8988T (cell line): ENCODE measurements at places on chromosomes 6 and 20.

- no peak for DNase-seq
These were observed 99.5 kb upstream of the ZFP64 start for GRCh38 chr20:52291109-52291508.

DNA sequence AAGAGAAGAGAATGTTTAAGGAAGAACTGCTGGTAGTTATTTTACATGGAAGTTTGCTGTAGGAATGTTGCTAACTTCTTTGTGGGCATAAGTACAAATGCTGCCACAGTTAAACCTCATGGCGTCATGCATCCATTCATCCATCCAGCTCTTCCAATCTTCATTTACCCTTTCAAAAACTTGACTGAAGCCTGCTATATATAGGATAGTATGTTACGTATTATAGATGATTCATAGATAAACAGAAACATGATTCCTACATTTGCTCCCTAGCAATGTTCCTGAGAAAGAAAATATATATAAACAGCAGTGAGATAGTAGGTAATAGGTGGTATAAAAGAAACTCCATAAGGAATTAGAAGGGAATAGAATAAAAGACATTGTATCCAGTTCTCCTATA is 93.7 kb downstream of the NDUFAF5 start:
- no peak for DNase-seq

DNA sequence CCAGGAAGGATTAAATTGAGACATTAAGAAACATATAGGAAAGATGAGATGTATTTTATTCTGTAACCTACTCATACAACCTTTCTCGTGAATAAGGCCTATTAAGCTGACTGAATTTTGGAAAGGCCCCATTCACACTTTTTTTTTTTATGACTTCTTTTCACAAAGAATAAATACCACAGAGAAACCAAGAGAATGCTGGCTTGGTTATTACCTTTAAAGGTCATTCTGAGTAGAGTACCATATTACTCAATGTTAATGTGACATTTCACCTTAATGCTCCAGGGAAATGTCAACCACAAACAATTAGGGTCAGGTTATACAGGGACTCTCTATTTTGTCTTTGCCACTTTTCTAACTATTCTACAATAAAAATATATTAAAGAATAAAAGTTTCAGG is 204.9 kb upstream of the PTCHD4 start:
- DNase-seq = no peak

DNA sequence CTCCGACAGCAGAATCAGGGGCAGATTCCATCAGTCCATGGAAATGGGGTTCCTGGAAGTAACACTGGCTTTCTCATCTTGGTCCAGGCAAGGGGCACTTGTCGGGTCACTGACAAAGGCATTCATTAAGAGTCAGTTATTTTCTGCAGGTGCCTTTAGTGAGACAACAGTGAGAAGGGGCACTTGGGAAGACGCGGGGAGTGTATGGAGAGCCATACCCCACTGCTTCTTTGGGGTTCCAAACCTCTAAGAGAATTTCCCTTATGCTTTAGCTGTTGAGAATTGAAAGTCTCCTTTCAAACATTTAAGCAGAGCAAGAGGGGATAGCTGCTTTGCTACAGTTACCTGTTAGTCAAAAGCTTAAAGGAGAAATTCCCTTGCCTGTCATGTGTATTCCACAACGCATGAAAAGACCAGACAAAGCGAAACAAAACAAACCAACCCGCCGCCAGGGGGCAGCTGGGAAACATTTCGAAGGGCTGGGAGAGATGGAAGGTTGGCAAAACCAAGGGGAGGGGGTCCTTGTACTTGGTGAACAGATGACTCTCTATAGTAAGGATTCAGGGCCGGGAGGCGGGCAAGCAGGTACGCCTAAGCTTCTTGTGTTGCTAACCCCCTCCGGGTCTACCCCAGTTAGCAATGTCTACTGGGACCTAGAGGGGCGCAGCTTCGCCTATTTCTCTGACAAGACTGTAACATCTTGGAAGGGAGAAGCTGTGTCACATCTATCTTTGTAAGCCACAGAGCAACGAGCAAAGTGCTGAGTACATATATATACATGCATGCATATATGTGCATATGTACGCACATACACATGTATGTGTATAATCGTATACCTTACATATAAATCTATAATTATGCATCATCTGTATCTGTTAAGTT is 474.9 kb upstream of the AGPAT4 start:
- DNase-seq = no peak

GRCh38 chr20:36454332-36454697 is 87.0 kb upstream of the MYL9 start:
- DNase-seq = no peak
